ENCODE measurements at places on chromosomes 5 and 9.
A peak's percentile ranks its signal among the peaks of the same experiment; 100 is the strongest.

- DNase-seq = no peak
These were observed 493.7 kb downstream of the ZNF608 start for GRCh38 chr5:124252747-124253146.

GRCh38 chr9:131546336-131547084 lies 1.2 kb downstream of the PRRT1B start:
- peak; percentile 69 for DNase-seq

- no peak for DNase-seq
These were observed 347.8 kb downstream of the TRIM32 start for GRCh38 chr9:117034866-117035265.

DNA sequence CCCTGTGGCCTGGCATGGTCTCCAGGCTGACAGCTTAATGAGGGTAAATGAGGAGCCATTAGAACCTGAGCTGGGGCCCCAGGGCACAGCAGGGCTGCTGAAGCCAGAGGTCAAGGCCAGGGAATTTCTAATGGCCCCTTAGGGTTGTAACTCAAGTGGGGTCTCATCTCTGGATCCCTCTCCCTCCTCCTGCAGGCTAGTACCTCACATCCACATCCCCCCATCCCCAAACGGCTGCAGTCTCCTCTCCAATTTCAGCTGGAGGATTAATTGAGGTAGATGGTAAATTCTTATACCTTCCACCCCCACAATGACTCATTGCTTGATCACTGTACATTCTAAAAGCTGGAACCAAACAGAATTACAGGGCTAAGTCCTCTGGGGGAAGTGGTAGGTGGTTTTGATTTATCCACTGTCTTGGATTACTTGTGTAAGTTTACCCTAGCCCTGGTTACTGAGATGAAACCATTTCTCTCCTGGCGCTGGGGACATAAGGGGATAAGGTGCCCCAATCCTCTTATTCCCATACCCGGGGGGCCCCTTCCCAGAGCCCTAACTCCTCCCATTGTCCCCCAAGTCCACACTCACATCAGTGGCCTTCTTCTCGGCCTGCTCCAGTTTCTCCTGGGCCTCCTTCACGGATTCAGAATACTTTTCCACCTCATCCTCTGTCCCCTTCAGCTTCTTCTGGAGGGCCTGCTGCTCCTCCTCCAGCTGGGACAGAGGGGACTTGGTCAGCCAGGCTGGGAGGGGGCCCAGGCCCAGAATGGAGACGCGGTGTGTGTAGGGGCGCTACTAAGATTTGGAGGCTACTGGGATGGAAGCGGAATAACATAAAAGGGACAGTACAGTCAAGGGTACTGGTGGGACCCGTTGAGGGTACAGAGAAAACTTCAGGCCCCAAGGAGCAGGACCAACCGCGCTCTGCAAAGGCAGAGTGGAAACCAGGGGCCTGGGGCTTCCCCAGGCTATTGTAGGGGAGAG lies 875 bp downstream of the TPM2 start:
- peak; percentile 73 for DNase-seq

- DNase-seq = no peak
These were observed 80.4 kb upstream of the ADAMTSL1 start for GRCh38 chr9:18393340-18394130.

DNA sequence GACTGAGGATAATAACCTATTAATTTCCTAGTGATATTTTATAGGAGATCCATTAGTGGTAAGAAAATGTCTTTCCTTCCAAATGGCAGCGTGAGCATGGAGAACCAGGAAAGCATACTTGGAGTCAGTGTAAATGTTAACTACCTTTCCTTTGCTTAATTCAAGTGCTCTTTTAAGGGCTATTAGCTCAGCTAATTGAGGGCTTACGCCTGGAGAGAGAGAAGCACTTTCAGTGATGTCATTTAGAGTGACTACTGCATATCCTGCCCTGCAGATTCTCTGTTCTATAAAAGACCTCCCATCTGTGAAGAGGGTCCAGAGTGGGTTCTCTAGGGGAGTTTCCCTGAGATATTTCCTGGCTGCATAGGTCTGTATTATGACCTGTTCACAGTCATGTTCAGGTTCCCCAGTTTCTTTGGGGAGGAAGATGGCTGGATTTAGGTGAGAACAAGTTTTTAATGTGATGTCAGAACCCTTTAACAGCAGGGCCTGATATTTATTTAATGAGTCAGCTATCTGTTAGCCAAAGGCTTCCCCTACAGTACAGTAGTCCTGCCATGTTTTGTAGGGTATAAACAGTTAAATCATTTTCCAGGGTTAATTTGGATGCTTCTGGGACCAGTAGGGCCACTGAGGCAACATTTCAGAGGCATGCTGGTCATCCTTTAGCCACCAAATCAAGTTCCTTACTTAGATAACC lies 89.6 kb downstream of the TRIM36 start:
- DNase-seq = no peak

- DNase-seq = no peak
These were observed 92.1 kb downstream of the TMEM167A start for GRCh38 chr5:82984786-82985735.

GRCh38 chr9:135961811-135962695 lies 880 bp upstream of the UBAC1 start:
- no peak for DNase-seq

DNA sequence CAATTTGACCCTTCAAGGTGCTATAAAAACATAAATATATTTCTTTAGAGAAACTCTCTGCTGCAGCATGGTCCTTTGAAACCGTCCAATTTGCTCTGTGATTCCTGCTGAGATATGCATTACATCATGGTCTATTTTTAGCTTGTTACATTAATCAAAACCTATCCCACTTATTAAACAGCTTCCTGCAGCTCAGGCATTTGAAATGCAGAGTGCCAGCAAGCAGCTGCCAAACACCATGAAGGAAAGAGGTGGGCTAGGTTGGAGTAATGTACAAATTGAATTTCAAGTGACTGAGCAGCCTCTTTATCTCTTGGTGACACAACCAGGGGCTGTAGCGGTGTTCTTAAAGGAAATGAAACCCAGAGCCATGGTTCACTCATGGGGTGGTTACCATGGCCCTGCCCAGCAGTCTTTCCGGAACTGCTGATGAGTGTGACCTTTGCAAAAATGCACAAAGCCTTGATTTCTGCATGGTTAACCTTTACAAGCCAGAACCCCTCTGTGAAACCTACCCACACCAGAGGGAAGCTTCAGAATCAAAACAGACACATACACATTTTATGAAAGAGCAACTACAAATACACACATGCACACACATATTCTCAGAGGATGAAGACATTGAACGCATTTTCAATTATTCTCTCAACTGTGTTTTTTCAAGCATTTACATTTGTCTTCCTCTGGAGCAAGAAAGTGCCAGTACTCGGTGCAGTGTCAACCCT lies 155.8 kb upstream of the ZNF608 start:
- DNase-seq = no peak

DNA sequence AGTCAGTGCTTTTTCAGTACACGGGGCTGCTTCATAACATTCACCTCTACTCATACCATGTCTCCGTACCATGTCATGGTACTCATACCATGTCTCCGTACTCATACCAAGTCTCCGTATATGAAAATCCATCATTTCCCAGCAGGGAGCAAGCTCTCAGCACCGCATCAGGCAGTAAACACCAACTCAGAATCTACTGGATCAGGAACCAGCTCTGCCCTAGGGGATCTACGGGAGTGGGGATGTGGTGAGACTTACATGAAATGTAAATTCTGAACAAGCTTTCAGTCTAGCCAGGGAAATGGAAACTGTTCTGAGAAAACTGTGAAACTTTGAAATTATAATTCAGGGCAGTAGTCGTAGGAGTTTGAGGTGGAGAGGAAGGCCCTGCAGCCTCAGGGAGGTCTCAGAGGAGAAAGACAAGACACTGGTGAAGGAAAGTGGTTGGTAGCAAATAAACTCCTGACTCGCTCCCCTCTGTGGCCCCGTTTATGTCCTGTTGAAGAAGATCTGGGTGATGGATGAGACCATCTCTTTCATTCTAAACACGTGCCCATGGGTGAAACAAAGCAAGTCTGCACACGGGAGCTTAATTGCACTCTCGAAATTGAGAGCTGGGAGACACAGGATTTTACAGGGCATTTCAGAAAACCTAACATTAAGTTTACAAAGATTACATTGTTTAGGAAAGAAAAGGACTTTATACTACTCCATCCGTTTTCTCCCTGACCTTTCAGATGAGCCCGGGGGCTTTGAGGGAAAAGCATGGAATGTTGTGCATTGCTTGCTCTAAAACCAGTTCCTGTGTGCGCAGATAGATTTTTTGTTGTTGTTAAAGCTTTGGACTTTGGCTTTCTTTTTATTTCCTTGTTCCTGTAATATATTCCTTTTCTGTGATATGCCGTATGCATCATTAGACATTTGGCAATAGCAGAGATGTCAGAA lies 26.8 kb downstream of the ACTBL2 start:
- no peak for DNase-seq

DNA sequence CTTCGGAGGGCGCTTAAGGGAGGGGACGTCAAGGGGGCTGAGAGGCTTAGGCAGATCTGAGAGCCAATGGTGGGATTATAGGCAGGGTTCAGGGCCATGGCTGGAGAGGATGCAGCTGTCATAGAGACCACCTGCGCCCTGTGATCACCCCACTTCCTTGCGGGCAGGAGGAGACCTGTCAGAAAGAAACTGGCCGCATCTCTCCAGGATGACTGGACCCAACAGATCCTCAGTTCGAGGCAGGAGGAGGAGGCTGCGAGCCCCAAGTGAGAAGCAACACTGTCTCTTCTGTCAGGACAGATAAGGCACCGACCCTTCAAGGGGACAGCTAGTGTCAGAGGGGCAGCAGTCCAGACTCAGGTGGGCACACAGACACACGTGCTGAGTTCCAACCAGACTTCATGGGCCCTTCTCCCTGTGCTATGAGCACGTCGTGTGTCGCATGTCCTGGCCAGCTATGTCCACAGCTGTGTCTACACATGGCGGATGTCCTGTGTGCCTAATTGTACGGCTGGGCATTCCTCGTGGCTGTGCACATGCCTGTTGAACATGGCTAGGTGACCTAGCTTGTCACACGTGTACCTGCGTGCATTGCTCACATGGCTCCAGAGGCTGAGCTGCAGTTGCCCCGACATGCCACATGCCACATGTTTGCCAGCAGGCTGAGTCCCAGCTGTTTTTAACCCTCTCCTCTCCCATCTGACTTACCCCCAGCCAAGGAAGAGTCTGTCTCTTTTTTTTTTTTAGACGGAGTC lies 583 bp upstream of the AQP3 start:
- DNase-seq = no peak

- DNase-seq = no peak
These were observed 58.4 kb upstream of the NUDT12 start for GRCh38 chr5:103620851-103621547.

DNA sequence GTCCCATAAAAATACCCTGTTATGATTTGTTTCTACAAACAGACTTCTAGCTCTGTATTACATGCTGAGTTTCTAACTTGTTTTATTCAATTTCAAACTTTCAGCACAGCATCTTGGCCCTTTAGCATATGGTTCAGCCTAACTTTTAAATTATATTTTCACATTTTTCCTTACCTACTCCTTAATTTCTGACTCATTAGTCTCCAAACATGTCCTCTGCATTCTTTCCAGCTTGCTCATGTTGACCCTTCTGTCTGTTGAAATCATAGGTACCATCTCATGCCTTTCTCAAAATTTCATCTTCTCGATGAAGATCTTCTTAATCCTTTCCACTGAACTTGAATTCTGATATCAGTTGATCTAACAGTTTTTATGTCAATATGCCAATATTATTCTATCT lies 200.9 kb upstream of the RIOK2 start:
- no peak for DNase-seq

DNA sequence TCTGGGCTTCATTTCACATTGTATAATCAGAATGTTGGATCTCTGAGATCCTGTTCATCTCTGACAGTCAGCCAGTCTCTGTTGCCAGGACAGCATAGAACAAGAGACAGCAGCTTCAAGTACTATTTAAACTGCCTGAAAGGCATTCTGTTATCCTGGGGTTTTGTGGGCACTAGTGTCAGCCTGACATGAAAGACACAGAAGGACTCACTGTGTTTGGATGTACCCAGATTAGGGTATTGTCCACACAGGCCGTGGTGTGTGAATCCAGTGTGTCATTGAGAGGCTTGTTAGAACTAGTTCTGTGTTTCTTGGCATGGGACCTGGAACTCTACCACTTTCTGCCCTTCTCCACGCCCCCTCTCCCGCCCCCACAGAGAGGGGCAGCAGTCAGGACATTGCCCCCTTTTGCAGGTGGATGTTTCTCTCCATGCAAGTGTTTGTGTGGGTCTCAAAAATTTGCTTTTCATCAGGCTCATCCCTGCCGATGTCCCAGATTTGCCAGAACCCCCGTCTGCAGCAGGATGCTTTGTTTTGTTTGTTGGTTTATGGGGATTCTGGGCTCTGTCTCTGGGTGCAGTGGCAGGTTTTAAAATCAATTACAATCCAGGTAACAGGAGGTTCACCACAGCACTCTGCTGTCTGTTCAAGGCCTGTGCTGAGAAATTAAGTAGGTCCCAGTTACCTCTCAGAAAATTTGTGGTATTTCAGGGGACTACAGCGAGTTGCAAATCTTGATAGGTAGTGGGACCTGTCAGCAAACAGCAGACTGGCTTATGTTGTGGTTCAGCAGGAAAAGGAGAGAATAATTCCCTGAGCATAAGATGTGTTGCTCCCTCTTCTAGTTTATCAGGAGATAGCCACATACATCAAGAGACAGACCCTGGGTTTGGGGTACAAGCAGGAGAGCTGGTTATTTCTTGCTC lies 144.6 kb downstream of the DOCK2 start:
- no peak for DNase-seq

DNA sequence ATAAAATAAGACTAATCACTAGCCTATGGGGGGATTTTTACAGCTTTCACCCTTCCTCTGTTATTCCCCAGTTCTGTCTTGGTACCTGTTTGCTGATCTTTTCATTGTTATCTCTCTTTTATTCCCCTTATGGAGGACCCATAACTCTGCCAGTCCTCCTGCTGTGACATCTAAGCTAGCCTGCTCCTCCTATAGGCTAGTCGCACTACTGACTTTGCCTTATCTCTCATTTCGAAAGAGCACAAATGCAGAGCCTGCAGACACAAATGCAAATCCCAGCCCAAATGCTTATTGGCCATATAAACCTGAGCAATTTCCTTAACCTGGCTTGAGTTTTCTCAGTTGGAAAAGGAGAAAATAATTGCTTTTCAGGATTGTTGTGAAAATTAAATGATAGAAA lies 59.1 kb upstream of the CAMK4 start:
- DNase-seq = no peak

- no peak for DNase-seq
These were observed 4.6 kb downstream of the MRPL41 start for GRCh38 chr9:137556069-137556838.

DNA sequence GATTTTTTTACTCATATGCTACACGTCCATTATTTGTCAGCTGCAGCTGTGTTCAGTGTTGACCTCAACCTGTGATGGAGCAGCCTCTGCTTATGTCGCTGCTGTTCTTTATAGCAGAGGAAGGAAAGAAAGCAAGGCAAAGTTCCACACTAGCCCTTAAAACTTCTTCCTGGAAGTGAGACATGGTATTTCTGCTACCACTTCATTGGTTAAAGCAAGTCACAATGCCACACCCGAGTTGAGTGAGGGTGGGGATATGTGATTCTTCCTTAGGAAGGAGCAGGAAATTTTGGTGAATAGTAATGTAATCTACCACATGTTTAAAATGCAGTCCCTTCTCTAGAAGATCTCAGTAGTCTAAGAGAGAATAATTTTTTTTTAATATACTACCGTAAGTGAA lies 224.8 kb upstream of the DMRT1 start:
- no peak for DNase-seq

Data from posterior vena cava (tissue), 2 donors.